ENCODE measurements at places on chromosomes 3 and 15.

GRCh38 chr3:38653685-38654537, 4.4 kb upstream of the SCN5A start:
- no peak for DNase-seq

DNA sequence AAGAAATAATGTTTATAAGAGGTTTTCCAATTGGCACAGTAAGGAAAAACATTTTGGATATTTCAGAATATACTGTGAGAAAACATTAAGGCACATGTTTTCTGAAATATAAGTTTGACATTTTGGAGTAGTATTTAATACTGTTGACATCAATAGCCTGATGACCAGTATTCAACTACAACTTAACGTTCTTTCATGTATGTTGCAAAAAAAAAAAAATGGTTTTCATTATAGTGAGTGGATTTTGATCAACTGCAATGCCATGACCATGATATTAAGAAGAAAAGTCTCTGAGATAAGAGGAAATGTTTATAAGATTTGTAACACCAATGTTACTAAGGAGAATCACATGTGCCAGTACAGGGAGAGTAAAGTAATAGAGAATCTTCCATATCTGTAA, 252.8 kb upstream of the RORA start:
- no peak for DNase-seq

DNA sequence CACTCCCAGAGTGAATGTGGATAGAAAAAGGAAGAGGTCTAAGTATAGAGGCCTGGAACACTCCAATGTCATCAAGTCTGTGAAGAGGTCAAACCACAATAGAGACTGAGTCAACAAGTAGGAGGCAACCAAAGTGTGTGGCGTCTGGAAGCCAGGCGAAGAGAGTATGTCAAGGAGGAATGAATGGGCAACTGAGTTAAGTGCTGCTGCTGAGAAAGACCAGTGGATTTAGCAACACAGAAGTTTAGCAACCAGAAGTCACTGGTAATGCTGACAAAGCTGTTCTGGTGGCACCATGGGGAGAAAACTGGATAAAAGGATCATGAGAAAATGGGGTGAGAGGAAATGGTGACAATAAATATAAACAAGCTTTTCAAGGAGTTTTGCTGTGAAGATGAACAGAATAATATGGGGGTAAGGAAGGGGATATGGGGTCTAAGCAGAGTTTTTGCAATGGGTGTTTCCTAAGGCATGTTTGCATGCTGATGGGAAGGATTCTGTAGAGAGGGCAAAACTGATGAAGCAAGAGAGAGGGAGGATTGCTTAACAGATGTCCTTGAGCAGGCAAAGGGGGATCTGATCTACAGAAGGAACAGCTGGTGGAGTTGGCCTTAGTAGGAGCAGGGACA, 38.4 kb downstream of the PCOLCE2 start:
- DNase-seq = no peak

DNA sequence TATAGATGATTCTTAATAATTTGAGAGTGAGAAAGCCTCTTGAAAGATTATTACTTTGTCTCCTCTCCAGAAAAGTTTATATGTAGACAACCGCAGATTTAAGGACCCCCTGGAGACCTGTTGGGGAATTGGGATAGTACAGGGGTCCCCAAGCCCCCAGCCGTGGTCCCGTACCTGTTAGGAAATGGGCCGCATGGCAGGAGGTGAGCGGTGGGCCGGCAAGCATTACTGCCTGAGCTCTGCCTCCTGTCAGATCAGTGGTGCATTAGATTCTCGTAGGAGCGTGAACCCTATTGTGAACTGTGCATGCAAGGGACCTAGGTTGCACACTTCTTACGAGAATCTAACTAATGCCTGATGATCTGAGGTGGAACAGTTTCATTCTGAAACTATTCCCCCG, 78.3 kb downstream of the PFN2 start:
- no peak for DNase-seq

- no peak for DNase-seq
These were observed 130.2 kb upstream of the STRIT1 start for GRCh38 chr3:155423526-155424322.

Measured in stimulated activated CD4-positive, alpha-beta T cell treated with anti-CD3 and anti-CD28 coated beads, Interleukin-1b, Interleukin-23, amount 100 ng/mL, for 24 hours (primary cell).